ENCODE measurements at places on chromosomes 4 and X. TPM values are rescaled to one million over a fixed set of nuclear protein-coding genes. Genes with fewer than 3 reads are reported as not detected.

DNA sequence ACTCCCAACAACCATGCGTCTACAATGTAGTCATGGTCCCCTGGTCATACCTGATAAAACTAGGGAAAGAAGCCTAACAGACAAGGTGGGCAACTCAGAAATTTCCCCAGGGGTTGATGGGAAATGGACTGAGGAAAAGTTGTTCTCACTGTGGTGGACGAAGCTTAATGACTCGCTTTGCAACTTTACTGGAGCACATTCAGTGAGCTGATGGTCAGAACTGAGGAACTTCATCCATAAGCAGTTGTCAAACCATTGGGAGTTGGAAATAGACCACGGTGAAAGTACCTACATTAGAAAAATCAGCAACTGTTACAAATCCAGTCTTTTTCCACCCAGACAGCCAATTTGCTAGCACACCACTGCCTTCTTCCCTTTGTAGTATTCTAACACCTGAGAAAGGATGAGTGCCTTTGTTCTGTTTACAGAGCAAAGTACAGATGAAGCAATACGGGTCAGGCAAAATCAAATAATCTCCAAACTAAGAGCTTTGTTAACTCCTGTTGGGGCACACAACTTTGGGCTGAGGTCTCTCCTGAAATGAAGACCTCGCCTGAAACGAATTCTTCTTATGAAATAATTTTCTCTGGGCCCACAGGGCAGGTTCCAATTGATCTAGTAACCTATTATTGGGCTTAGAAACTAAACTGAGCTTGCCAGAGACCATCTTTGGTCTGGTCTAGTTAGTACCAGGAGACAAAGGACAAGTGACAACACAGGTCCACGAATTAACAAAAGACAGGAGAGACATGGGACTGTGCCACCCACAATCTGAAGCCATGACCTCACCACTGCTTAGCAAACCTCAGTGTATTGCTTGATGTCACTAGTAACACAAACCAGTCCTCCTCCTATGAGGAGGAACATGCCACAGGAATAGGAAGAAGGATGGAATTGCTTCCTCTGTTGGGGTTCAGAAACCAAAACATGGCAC lies 58.9 kb upstream of the NFKB1 start:
- no peak for DNase-seq
- H3K4me1 ChIP-seq, result peaks cover 17% of the 10 kb centered on the region
- peaks cover 2% of the 10 kb centered on the region for H3K27me3 ChIP-seq
- H3K27ac ChIP-seq, result no peak overlapping the region
- no peak overlapping the region for H3K4me3 ChIP-seq
- no peaks in the 10 kb centered on the region for H3K36me3 ChIP-seq

DNA sequence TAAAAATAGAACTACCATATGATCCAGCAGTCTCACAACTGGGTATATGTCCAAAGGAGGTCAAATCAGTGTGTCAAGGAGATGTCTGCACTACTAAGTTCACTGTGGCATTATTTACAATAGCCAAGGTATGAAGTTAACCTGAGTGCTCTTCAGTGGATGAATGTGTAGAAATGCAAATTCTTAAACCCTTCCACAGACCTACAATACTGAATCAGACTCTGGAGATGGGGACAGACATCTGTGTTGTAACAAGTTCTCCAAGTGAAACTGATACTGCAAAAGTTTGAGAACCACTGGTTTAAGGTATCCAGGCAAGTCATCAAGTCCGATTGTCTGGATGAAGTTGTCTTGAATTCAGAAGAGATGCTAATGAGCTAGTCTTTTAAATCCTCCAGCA lies 38.5 kb downstream of the SMAD1 start:
- no peaks in the 10 kb centered on the region for H3K36me3 ChIP-seq
- no peak overlapping the region for H3K4me3 ChIP-seq
- H3K27me3 ChIP-seq, result no peaks in the 10 kb centered on the region
- no peak for DNase-seq

DNA sequence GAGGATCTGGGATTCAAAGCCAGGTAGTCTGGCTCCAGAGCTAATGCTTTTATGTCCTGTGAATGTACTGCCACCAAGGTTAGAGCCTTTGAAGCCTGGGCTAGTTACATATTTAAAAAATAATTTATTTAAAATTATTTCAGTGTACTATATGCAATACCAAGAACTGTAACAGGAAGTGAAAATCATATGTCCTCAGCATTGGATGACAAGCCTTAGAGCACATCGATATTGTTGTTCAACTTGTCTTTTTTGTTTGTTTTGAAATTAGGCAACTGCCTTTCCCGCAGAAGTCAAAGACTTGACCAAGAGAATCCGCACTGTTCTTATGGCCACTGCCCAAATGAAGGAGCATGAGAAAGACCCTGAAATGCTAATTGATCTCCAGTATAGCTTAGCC lies 73.1 kb upstream of the IL13RA1 start:
- H3K27me3 ChIP-seq, result no peaks in the 10 kb centered on the region
- H3K4me3 ChIP-seq, result no peak overlapping the region
- no peak for DNase-seq
- H3K27ac ChIP-seq, result no peak overlapping the region

DNA sequence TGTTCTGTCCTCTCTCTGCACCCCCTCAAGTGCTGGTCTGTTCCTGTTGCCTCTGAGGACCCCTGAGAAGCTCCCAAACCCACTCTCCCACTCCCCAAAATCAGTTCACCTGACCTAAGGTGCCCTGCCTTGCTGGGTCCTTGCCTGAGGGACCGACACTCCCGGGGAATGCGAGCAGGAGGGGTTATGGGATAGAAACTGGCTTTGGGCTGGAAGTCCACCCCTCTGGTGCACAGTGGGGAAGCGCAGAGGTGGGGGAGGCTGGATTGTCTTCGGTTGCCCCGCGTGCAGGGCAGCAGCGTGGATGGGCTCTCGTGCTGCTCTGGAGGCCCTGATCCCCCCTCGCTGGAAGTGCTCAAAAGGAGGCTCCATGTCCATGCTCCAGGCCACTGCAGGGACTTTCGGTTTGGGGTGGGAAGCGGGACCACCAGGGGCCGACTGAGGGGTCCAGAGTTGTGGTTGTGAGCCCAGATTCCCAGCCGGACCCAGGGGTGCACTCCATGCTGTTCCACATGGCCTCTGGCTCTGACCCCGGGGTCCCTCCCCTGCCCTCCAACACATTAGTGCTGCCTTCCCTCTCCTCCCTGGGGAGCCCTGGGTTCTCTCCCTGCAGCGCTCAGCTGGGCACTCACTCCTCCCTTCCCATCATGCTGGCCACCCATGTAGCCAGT lies 7.6 kb downstream of the SORCS2 start:
- no peaks in the 10 kb centered on the region for H3K36me3 ChIP-seq
- H3K4me1 ChIP-seq, result peaks cover 18% of the 10 kb centered on the region
- no peak overlapping the region for H3K4me3 ChIP-seq
- DNase-seq, result no peak
- peaks cover 22% of the 10 kb centered on the region for H3K27me3 ChIP-seq

DNA sequence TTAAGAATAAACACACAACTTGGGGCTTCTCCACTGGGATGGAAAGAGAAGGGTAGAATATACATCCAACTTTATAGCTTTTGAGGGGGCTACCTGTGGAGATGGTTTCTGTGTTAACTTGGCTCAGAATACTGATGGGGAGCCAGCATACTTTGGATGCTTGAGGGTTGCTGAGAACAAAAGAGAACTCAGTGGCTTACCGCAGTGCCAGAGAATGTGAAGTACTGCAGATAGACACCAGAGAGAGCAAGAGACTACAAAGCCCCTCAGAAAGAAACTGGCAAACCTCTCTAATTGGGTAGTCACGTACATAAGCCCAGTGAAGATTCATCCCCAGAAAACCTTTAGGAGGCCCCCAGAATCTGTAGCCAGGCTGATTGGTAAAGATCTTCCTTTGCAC lies 214.4 kb downstream of the DCHS2 start:
- H3K27me3 ChIP-seq, result peaks cover 5% of the 10 kb centered on the region
- no peak for DNase-seq
- no peak overlapping the region for H3K27ac ChIP-seq
- H3K4me3 ChIP-seq, result no peak overlapping the region
- no peaks in the 10 kb centered on the region for H3K4me1 ChIP-seq

GRCh38 chr4:150725957-150726523 lies 144.1 kb downstream of the MAB21L2 start:
- no peak overlapping the region for H3K27ac ChIP-seq
- no peak for DNase-seq
- no peak overlapping the region for H3K4me3 ChIP-seq
- peaks cover 26% of the 10 kb centered on the region for H3K4me1 ChIP-seq
- H3K27me3 ChIP-seq, result no peaks in the 10 kb centered on the region
- H3K36me3 ChIP-seq, result peaks cover 37% of the 10 kb centered on the region

GRCh38 chrX:6386837-6387236 lies 148.1 kb downstream of the VCX3A start:
- H3K4me1 ChIP-seq, result no peaks in the 10 kb centered on the region
- H3K36me3 ChIP-seq, result no peaks in the 10 kb centered on the region
- no peak for DNase-seq
- no peaks in the 10 kb centered on the region for H3K27me3 ChIP-seq
- H3K4me3 ChIP-seq, result no peak overlapping the region

DNA sequence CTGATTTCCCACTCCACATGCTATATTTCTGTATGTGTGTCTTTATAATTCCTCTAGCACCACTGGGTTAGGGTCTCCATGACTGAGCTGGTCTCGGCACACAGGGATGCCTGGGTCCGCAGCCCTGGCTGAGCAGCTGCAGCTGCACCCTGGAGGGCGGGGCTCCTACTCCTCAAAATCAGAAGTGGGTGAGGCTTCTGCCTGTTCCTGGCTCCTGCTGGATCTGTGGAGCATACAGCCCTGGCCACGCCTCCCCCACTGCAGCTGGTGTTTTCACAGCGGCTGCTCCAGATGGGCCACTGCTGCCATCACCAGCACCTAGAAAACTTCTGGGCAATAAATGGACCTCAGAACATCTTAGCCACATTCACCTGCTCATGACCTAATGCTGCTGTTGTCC lies 30.9 kb downstream of the SPCS3 start:
- H3K4me1 ChIP-seq, result peaks cover 3% of the 10 kb centered on the region
- DNase-seq, result no peak
- peaks cover 14% of the 10 kb centered on the region for H3K36me3 ChIP-seq

DNA sequence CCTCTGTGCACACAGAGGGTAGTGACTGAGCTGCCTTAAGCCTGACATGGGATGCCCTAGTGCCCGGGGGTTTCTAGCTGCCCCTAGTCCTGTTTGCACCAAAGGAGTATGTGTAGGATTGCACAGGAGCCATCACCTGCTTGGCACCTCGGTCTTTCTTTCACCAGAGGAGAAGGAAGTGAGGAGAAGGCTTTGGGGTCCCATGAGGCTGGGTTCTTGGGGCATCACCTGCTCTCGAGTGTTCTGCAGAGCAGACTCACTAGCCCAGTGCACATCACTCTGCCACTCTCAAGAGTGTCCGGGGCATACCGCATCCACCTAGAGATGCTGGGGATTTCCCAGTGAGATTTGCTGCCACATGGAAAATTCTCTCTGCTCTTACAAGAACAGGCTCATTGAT lies 40.5 kb upstream of the GPR78 start:
- peaks cover 8% of the 10 kb centered on the region for H3K4me1 ChIP-seq
- no peak overlapping the region for H3K27ac ChIP-seq
- no peak overlapping the region for H3K4me3 ChIP-seq
- no peaks in the 10 kb centered on the region for H3K36me3 ChIP-seq
- no peak for DNase-seq

RLIM gene
- 43.2 TPM for total RNA-seq

RHOH gene
- not detected for total RNA-seq

MGARP gene
- 5.2 TPM for total RNA-seq

All from osteocyte (in vitro differentiated cells).